ENCODE measurements at places on chromosomes 4 and X. TPM values are rescaled to one million over a fixed set of nuclear protein-coding genes. Genes with fewer than 3 reads are reported as not detected.

GRCh38 chr4:54234497-54235205, 5.6 kb downstream of the PDGFRA start:
- peaks cover 21% of the 10 kb centered on the region for H3K4me1 ChIP-seq
- H3K36me3 ChIP-seq: no peaks in the 10 kb centered on the region
- H3K27me3 ChIP-seq: peaks cover 69% of the 10 kb centered on the region

DNA sequence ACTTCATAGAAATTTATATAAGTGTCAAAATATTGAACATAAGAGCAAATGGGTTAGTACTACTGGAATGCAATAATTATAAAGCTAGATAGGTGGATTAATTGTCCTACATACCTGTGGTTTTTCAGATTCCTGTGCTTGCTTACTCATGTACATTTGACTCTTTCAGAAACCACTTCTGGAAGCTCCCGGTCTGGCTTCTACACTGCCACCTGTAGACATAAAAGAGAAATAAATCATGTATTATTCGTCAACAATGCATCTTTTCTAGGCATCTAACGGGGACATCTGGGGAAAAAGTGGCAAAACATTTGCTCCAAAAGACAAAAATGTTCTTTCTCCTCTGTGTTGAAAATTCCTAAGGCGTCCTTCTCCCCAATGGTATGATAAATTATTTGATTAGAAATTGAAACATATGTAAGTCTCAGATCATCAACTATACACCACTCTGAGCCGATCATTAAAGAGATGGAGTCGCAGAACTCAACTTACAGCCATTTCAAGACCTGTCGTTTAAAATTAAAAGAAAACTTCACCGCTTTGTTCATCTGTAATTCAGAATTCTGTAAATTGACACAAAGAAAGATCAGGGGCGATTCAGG, 648.7 kb upstream of the DIPK2B start:
- no peak overlapping the region for H3K27ac ChIP-seq
- peaks cover 14% of the 10 kb centered on the region for H3K4me1 ChIP-seq
- no peaks in the 10 kb centered on the region for H3K36me3 ChIP-seq

DNA sequence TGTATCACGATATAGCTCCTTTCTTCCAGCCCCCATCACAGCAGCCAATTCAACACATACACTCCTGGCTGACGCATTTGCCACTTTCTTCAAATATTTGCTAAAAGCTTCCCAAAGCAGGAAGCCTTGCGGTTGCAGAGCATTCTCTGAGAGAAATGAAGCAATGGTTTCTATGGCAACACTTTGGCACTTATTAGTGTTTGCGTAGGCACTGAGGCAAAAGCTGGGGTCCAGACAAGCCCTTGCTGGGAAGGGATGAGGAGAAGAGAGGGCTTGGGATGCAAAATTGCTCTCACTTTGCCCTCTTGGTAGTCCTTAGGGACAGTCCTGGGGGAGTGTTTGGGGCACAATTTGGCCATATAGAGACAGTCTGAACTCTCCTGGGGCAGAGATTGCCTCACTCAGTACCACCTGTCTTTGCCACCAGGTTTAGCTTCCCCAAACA, 55.0 kb upstream of the PAK3 start:
- no peak overlapping the region for H3K27ac ChIP-seq
- no peaks in the 10 kb centered on the region for H3K27me3 ChIP-seq

GRCh38 chrX:22314692-22315091, 42.0 kb downstream of the CBLL2 start:
- H3K27ac ChIP-seq: no peak overlapping the region
- H3K4me1 ChIP-seq: no peaks in the 10 kb centered on the region
- no peaks in the 10 kb centered on the region for H3K36me3 ChIP-seq
- no peak for DNase-seq
- no peak overlapping the region for H3K4me3 ChIP-seq
- peaks cover 10% of the 10 kb centered on the region for H3K27me3 ChIP-seq

DNA sequence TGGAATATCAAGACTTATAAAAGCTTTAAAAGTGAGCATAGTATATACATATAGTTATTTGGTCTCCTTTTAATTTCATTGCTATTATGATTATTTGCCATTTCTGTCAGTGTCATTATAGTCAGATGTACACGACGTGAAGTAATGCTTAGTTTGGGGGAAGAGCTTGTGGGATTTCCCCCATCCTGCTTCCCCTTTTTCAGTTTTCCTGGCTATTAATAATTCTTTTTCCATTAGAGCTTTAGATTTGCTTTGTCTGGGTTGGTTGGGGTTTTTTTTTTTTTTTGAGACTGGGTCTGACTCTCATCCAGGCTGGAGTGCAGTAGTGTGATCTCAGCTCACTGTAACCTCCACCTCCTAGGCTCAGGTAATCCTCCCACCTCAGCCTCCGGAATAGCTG, 5.4 kb downstream of the ABCE1 start:
- no peaks in the 10 kb centered on the region for H3K36me3 ChIP-seq
- no peaks in the 10 kb centered on the region for H3K27me3 ChIP-seq
- DNase-seq: no peak
- peaks cover 10% of the 10 kb centered on the region for H3K4me1 ChIP-seq

DNA sequence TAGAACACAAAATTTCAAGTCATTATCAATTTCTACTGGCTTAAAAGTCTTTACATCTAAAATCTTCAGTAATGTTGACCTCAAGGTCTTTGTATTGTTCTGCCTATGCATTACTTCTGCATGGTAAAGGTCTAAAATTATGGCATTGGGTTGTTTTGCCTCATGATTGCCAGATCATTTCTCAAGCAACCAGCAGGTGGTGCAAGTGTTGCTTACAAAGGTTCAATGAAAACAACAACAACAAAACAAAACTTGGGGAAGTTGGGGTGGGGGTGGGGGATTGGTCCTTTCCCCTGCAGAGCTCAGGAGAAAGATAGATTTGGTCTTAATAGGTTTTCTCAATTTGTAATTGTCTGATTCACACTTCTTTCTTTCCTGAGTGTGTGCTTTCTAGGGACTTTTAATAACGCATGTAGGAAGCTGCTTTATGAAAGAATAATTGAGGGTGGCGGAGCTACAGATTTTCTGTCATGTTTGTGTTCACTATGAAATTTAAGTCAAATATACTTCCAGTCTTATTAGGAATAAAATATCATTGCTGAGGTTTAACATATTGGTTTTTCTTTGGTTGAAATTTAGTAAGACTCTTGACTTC, 145.1 kb downstream of the COL4A5 start:
- H3K36me3 ChIP-seq: no peaks in the 10 kb centered on the region
- no peak overlapping the region for H3K4me3 ChIP-seq
- DNase-seq: no peak
- H3K27ac ChIP-seq: no peak overlapping the region
- H3K4me1 ChIP-seq: no peaks in the 10 kb centered on the region
- H3K27me3 ChIP-seq: no peaks in the 10 kb centered on the region

- DNase-seq: no peak
- H3K36me3 ChIP-seq: no peaks in the 10 kb centered on the region
- H3K27me3 ChIP-seq: no peaks in the 10 kb centered on the region
- H3K27ac ChIP-seq: no peak overlapping the region
Measured at GRCh38 chr4:86831262-86832130, 17.7 kb downstream of the SLC10A6 start.

GRCh38 chrX:105063743-105064142, 156.8 kb downstream of the TEX13A start:
- no peak overlapping the region for H3K27ac ChIP-seq
- DNase-seq: no peak
- no peaks in the 10 kb centered on the region for H3K27me3 ChIP-seq
- H3K36me3 ChIP-seq: no peaks in the 10 kb centered on the region

DNA sequence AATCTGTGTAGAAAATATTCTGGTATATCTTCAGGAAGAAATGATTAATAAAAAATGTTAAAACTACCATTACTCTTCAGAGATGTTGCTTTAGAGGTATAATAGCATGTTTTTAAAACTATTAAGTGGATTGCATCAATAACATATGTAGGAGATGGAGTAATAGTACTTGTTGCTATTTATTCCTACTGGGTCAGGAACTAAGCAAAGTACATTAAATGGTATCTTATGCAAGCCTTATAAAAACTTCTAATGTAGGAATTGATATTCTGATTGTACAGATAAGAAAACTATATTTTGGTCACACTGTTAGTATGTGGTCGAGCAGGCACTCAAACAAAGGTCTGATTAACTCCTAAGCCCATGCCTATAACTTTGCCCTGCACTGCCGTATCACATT, 31.4 kb upstream of the PDLIM5 start:
- no peaks in the 10 kb centered on the region for H3K36me3 ChIP-seq
- no peak overlapping the region for H3K4me3 ChIP-seq
- no peak overlapping the region for H3K27ac ChIP-seq
- DNase-seq: no peak

DNA sequence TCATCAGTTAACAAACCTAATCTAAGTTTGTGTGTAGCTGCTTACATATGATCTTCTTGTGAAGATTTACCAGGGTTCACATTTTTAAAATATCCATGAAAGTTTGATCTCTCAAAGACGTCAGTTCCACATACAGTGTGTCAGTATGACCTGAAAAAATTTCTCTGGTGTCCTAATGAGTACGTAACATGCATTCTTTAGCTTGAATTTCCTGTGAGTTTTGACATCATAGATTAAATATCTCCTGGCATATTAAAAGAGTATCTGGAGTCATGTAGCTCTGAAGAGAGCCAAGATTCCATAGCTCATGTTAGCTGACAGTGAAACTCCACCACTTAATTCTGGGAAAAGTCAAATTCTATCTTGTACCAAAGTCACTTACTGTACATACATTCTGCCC, 43.9 kb upstream of the PDLIM5 start:
- DNase-seq: no peak
- H3K27ac ChIP-seq: no peak overlapping the region
- no peaks in the 10 kb centered on the region for H3K4me1 ChIP-seq
- H3K36me3 ChIP-seq: no peaks in the 10 kb centered on the region
- no peak overlapping the region for H3K4me3 ChIP-seq
- peaks cover 15% of the 10 kb centered on the region for H3K27me3 ChIP-seq

DNA sequence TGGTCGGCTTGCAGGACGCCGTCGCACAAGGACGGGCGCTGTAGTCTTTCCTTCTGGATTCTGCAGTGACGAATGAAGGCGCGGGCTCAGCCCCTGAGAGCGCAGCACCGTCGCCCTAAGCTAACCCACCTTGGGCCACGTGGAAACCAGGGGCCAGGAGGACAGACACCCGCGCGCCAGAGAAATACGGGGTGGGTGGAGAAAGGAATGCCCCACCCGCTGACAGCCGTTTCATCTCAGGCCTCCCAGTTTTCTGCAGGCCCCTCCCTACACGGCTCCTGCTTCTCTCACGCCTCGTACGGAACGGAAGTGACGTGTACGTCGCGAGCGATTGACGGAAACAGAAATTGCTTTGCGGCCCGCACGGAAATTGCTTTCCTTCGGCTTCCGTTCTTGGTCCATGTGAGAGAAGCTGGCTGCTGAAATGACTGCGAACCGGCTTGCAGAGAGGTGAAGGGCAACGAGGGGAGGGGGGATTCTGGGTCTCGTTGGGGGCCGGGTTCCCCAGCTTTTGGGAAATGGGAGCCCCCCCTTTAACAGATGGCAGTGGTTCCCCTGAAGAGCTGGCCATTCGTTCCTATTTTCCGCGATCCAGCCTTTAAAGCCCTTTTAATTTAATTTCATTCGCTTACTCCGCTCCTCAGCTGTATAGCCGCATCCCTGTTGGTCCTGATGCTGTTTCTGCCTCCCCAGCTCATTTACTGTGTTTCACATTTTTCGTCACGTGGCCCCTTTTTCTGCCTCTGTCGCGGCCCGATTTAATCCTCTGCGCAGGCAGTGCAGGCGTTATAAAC, at the start of gene UTP14A:
UTP14A (plus strand) TSS at position 378 of the 794 bp plus-strand sequence; CDS start at position 425, 47 bp downstream.
- peak within 1 kb of the TSS; percentile 97 for H3K27ac ChIP-seq
- H3K36me3 ChIP-seq: peaks cover 4% of the 10 kb centered on the region
- no peaks in the 10 kb centered on the region for H3K27me3 ChIP-seq
- H3K4me3 ChIP-seq: peak within 1 kb of the TSS; percentile 96
- peak; percentile 75 for DNase-seq

DNA sequence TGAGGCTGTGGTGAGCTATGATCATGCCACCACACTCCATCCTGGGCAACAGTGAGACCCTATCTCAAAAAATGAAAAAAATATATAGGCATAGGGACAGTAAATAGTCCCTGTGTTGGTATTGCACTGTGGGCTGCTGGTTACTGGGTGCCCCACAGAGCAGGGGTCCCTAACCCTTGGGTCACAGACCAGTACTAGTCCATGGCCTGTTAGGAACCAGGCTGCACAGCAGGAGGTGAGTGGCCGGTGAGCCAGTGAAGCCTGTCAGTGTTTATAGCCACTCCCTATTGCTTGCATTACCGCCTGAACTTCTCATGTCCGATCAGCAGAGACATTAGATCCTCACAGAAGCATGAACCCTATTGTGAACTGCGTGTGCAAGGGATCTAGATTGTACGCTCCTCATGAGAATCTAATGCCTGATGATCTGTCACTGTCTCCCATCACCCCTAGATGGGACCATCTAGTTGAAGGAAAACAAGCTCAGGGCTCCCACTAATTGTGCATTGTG, 106.5 kb downstream of the TNIP2 start:
- H3K36me3 ChIP-seq: peaks cover 5% of the 10 kb centered on the region
- DNase-seq: no peak
- H3K4me3 ChIP-seq: no peak overlapping the region
- no peak overlapping the region for H3K27ac ChIP-seq
- peaks cover 18% of the 10 kb centered on the region for H3K4me1 ChIP-seq
- no peaks in the 10 kb centered on the region for H3K27me3 ChIP-seq

- H3K4me3 ChIP-seq: peak overlapping the region; percentile 96
- peaks cover 78% of the 10 kb centered on the region for H3K4me1 ChIP-seq
- peak overlapping the region; percentile 99 for H3K27ac ChIP-seq
- peaks cover 14% of the 10 kb centered on the region for H3K36me3 ChIP-seq
- no peaks in the 10 kb centered on the region for H3K27me3 ChIP-seq
Measured at GRCh38 chrX:48937054-48937907, 18.5 kb upstream of the PIM2 start.

IL2 gene
- polyA plus RNA-seq: not detected

RASL11B gene
- not detected for polyA plus RNA-seq

SCD5 gene
- 0.15 TPM for polyA plus RNA-seq

SH3BGRL gene
- polyA plus RNA-seq: 359 TPM

MID1 gene
- 0.40 TPM for polyA plus RNA-seq

SSX2B gene
- polyA plus RNA-seq: not detected

LRIT3 gene
- polyA plus RNA-seq: not detected

LRAT gene
- polyA plus RNA-seq: not detected

TMEM271 gene
- not detected for polyA plus RNA-seq

C4orf17 gene
- not detected for polyA plus RNA-seq

OCRL gene
- 0.77 TPM for polyA plus RNA-seq

Data from naive B cell (primary cell).